ENCODE measurements at places on chromosomes 4 and X.

DNA sequence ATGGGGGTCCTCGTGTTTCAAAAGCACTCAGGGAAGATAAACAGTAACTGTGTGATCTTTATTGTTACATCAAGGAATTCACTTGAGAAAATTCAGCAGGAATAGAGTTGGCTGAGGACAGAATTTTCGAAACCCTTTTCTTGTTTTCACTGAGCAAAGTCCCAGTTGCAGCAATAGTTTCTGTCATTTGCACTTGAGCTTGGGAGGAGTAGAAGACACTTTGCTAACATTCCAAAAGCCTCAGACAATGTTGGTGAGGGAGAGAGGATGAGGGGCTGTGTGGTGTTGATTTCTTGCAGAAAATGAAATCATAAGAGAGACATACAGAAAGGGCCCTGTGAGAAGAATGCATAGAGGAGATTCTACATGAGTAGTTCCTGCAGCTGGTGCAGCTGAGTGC, 151.9 kb upstream of the DIPK2B start:
- no peak for DNase-seq
- no peak overlapping the region for H3K4me3 ChIP-seq
- H3K4me1 ChIP-seq, result no peaks in the 10 kb centered on the region
- H3K36me3 ChIP-seq, result no peaks in the 10 kb centered on the region

DNA sequence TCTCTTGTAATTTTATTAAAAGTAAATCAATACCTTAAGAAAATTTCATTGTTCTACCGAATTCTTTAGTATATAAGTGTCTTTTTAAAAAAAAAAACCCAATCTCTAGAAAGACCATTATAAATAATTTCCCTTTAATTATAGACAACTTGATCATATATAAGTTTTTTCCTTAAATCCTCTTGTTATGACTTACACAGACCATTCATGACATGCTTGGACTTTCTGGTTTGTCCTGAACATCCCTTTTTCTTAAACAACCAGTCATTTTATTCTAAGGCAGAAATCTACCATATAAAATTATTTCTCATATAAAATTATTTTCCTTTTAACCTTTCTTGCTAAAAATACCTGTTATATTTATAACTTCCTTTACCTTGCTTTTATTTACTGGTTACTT, 15.4 kb upstream of the FHDC1 start:
- no peaks in the 10 kb centered on the region for H3K4me1 ChIP-seq
- H3K27me3 ChIP-seq, result no peaks in the 10 kb centered on the region
- no peaks in the 10 kb centered on the region for H3K36me3 ChIP-seq
- H3K4me3 ChIP-seq, result no peak overlapping the region
- no peak for DNase-seq

DNA sequence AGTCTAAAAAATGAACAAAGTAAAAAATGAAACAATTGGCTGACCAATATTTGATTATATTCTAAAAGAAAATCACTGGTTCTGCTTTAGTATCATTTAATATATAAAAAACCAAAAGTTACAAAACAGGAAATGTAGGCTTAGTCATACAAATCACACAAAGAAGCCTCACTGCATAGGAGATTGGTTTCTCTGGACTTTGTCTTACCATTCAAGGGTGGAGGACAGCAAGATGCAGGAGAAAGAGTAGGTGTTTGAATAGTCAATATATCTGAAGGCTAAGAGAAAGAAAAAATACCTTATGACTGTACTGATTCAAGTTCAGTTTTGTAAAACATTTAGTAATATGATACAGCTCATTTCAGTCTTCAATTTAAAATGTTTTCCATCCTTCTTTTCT, 28.6 kb upstream of the TAF9B start:
- H3K36me3 ChIP-seq, result no peaks in the 10 kb centered on the region
- no peak for DNase-seq

DNA sequence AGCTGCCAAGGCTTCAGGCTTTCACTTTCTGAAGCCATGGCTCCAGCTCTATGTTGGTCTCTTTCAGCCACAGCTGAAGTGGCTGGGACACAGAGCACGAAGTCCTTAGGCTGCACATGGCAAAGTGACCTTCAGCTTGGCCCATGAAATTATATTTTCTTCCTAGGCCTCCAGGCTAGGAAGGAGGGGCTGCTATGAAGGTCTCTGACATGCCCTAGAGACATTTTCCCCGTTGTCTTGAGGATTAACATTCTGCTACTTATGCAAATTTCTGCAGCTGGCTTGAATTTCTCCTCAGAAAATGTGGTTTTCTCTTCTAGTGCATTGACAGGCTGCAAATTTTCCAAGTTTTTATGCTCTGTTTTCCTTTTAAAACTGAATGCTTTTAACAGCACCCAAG, 99.8 kb upstream of the KCNIP4 start:
- H3K27me3 ChIP-seq, result no peaks in the 10 kb centered on the region
- H3K4me3 ChIP-seq, result no peak overlapping the region
- no peaks in the 10 kb centered on the region for H3K36me3 ChIP-seq
- no peak overlapping the region for H3K27ac ChIP-seq

- no peaks in the 10 kb centered on the region for H3K27me3 ChIP-seq
- H3K4me3 ChIP-seq, result no peak overlapping the region
- H3K27ac ChIP-seq, result no peak overlapping the region
- H3K36me3 ChIP-seq, result no peaks in the 10 kb centered on the region
Observed at GRCh38 chrX:131308980-131309379, 19.9 kb upstream of the IGSF1 start.

DNA sequence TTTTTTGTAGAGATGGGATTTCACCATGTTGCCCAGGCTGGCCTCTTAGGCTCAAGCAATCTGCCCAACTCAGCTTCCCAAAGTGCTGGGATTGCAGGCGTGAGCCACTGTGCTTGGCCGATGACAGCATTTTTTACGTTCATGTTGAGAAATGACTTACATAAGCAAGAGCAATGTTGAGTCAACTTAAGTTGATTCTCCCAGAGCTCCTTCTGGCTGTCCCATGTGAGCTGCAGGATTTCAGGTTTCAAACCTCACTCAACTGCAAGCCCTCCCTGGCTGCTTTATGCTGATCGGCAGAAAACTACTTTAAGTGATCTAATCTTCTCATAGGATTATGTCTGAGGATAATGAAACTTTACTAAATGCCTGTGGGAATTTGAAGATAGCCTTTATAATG, 86.8 kb downstream of the GC start:
- H3K4me3 ChIP-seq, result no peak overlapping the region
- H3K27ac ChIP-seq, result no peak overlapping the region

DNA sequence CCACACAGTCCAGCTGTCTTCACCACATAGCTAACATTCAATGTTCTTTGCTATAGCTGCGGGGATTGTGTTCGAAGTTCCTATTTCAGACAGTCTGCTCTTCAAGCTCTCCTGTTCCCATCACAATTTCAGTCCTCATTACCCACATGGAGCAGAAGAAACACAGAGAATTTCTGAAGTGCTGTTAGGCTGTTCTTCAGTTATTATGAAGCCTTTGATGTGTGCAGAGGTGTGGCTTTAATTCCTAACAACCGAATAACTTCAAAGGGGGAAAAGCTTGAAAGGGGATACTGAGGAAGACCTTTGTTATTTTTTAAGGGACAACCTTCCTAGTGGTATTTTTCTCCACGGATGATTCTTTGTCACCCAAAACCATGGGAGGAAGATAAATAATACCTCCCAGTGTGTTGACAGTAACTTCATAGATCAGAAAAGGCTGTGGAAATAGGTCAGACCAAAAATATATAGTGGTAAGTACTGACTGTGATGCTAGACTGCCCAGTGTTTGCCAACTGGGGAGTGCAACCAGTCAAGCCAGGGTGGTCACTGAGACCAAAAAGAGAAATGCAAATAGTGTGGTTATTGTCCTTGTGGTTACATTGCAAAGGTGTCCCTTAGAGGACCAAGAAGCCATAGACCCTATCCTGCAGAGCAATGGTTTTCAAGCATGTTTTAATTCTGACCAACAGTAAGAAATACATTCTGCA, 52.1 kb downstream of the PRKG2 start:
- DNase-seq, result no peak
- no peaks in the 10 kb centered on the region for H3K36me3 ChIP-seq
- H3K27ac ChIP-seq, result no peak overlapping the region
